ENCODE measurements at places on chromosomes 16 and 17.

GRCh38 chr16:441447-441846 lies 16.0 kb downstream of the RAB11FIP3 start:
- DNase-seq, result no peak

DNA sequence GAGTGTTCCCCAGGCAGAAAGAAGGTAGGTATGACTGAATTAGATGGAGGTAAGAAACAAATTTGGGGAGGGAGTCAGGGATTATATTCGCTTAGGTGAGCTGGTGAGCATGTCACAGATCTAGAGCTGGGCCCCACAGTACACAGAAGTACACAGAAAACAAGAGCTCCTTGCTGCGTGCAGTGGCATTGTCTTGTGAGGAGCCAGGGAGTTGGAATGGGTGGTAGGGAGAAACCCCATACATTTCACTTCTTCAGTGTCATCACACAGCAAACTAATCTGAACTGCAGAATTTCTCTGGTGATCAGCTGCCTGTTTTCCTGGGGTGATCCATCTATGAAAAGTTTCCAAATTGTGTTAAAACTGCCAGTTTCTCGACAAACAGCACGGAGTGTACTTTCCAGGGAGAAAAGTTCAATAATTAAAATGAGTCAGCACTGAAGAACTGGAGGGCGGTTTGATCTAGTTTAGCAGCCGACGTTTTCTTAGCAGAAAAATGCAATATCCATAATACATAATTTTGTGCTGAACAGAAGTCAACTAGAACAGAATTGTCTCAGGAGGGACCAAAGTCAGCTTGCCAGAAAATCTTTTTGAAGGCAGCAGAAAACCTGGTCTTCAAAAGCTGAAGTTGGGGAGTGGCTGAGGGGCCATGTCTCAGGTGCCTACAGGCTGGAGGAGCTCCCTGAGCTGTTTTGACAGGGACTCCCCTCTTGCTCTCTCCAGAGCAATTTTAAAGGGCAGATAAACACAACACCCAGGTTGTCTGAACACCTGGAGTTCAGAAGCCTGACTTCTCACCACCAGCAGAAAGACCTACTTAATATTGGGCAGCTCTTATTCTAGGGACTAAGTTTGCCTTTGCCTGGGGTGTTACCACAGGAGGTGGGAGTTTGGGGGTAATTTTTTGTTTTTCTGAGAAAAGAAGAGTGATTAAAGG lies 448.6 kb downstream of the CA10 start:
- DNase-seq, result no peak

DNA sequence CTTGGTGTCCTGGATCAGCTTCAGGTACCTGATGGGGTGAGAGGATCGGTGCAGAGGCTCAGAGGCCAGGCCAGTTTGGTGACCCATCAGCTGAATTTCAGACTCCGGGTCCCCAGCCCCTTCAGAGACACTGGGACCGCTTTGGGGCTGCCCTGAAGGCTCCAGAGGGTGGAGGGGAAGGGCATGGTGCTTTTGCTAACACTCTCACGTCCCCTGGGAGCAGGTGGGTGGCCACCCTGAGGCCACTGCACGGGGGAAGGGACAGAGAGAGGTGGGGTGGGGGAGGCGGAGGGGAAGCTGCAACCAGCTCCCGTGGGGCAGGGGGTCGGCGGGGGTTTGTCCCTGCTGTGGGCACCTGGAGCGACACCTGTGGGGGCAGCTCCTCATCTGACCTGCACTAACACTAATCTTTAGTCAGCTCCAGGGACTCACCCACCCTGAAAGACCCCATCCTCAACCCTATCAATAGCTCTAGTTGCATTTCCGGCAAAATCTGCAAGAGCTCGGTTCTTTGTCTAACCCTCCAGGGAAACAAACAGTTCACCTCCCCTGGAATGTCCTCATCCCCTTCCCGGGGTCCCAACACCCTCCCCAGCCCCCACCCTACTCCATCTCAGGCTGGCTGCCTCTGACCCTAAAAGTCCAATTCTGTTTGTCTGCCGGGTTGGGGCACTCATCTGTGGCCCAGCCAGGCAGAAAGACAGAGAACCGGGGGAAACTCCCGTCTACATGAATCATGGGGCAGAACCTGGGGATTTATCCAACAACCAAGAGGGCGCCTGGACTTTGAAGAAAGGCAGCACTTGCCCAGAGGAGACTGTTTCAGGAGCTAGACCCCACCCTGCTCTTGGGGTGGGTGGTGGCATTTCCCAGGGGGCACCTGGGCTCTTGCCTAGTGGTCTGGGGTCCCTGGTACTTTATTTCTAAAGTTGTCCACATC lies 91.9 kb upstream of the CBX4 start:
- DNase-seq, result no peak

GRCh38 chr16:68760671-68761275 lies 23.7 kb downstream of the CDH1 start:
- no peak for DNase-seq

Measured in NCI-H187 (cell line).